ENCODE measurements at places on chromosomes 7 and 10. TPM values are rescaled to one million over a fixed set of nuclear protein-coding genes. Genes with fewer than 3 reads are reported as not detected.

Gene THSD7A
- 41.0 TPM for total RNA-seq

Gene CHRM2
- 9.4 TPM for total RNA-seq

Gene ICA1
- 49.8 TPM for total RNA-seq

Gene FAM25C
- not detected for total RNA-seq

Gene COL13A1
- 1.7 TPM for total RNA-seq

Gene ANKRD30A
- not detected for total RNA-seq

Gene SLC18A3
- total RNA-seq = not detected

Gene CPED1
- total RNA-seq = 3.9 TPM

Gene LIPN
- total RNA-seq = not detected

Gene SPDYE11
- total RNA-seq = not detected

Gene HMX3
- total RNA-seq = not detected

Gene BMS1
- 11.7 TPM for total RNA-seq

Gene ABCB1
- total RNA-seq = 14.7 TPM

Gene ENO4
- total RNA-seq = 0.78 TPM

Gene CYP51A1
- 345 TPM for total RNA-seq

Gene LLCFC1
- not detected for total RNA-seq

Gene SLC13A1
- not detected for total RNA-seq

Gene SLC26A3
- not detected for total RNA-seq

Gene SVOPL
- total RNA-seq = 0.78 TPM

Gene PTPRZ1
- 250 TPM for total RNA-seq

Gene GIMAP7
- 2.7 TPM for total RNA-seq

Gene EVX1
- total RNA-seq = not detected

Gene PNLIPRP2
- not detected for total RNA-seq

Gene CLDN4
- total RNA-seq = 0.31 TPM

Gene MNX1
- not detected for total RNA-seq

Gene SPDYE16
- total RNA-seq = not detected

Gene ABCF2
- 29.5 TPM for total RNA-seq

Gene MYO1G
- total RNA-seq = 0.47 TPM

Gene GJD4
- not detected for total RNA-seq

Gene PTN
- total RNA-seq = 182 TPM

Gene CAV2
- 19.8 TPM for total RNA-seq

Gene PIP
- not detected for total RNA-seq

Gene ANAPC16
- total RNA-seq = 34.2 TPM

Gene ELN
- total RNA-seq = 10.9 TPM

Gene HECW1
- 54.7 TPM for total RNA-seq

Gene CALML3
- total RNA-seq = not detected

Gene EDRF1
- total RNA-seq = 51.9 TPM

Gene FZD1
- 10.0 TPM for total RNA-seq

Gene SORCS1
- total RNA-seq = 40.6 TPM

Gene ALOX5
- total RNA-seq = 0.62 TPM
